ENCODE measurements at places on chromosomes 1 and 21. TPM values are rescaled to one million over a fixed set of nuclear protein-coding genes. Genes with fewer than 3 reads are reported as not detected.

DNA sequence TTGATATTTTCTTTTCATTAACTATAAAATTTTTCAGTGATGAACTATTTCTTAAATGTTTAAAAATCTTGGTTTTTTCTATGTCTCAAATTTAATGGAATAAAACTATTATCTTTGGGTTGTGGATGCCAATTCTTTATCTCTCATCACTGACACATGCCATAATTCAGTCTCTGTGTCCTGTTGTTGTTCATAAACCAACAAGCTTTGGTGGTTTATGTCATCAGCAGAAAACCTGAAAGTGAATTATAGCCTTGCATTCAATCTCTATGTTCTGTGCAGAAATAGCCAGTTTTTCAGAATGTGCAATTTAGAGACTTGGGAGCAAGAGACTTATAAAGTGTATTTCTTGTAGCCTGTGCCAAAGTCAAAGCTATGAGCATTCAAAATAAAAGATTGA, 462.6 kb upstream of the ADGRL4 start:
- no peaks in the 10 kb centered on the region for H3K36me3 ChIP-seq
- no peaks in the 10 kb centered on the region for H3K27me3 ChIP-seq
- no peak overlapping the region for H3K27ac ChIP-seq
- no peak overlapping the region for H3K4me3 ChIP-seq

DNA sequence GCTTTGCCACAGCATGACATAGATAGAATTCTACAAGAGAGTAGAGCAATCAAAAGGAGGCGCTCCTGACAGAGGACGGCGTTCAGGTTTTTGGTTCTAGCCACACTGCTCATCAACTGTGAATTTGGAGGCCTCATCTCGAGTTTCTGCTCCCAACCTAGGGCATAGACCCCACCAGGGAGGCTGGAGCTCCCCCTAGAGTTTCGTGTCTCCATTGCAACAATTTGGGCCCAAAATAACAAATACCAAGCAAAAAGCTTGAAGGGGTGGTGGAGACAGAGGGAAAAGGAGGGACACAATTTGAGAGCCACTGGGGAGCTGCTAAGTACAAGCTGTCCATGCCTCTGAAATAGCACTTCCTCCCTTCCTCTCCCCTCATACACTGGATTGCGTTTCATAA, 297.0 kb downstream of the GPATCH2 start:
- H3K27me3 ChIP-seq, result no peaks in the 10 kb centered on the region
- H3K4me1 ChIP-seq, result no peaks in the 10 kb centered on the region
- H3K27ac ChIP-seq, result no peak overlapping the region
- no peak overlapping the region for H3K4me3 ChIP-seq

DNA sequence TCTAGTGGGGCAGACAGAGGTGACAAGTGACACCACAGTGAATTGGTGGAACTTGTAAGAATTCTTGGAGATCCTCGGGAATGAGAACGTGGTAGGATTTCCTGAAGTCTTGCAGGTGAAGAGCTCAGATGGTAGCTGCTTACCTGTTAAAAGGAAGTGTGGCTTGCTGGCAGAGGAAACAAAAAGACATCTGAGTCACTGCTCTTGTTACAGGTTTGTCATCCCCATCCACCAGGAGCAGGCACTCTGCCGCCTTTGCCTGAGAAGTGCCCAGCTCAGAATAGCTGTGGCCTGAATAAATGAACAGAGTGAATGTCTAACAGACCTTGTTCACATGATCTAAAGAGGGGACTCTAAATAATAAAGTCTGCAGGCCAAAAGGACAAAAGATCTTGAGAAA, 12.3 kb upstream of the ZSCAN20 start:
- H3K36me3 ChIP-seq, result no peaks in the 10 kb centered on the region
- no peak overlapping the region for H3K4me3 ChIP-seq
- H3K27me3 ChIP-seq, result no peaks in the 10 kb centered on the region
- no peaks in the 10 kb centered on the region for H3K4me1 ChIP-seq
- H3K27ac ChIP-seq, result no peak overlapping the region

PANK4 gene
- 33.7 TPM for total RNA-seq

DNA sequence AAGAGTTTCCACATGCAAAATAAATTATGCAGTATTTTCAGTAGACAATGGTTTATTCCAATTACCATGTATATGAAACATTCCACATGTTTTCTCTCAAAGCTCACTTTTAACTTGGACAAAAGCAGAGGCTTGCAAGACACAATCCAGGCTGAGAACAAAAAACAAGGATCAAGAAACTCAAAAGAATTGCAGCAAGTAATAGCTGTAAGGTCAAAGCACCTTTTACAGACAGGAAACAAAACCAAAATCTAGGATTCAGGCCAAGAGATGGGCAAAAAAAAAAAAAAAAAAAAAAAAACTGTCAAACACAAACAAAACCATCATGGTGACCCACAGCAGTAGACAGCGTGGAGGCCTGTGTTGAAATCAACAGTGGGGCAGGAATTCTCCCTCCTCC, 9.3 kb downstream of the RGS1 start:
- no peaks in the 10 kb centered on the region for H3K36me3 ChIP-seq
- DNase-seq, result no peak
- H3K4me3 ChIP-seq, result no peak overlapping the region
- H3K4me1 ChIP-seq, result no peaks in the 10 kb centered on the region

- peaks cover 5% of the 10 kb centered on the region for H3K36me3 ChIP-seq
- no peak for DNase-seq
- H3K4me3 ChIP-seq, result no peak overlapping the region
- no peak overlapping the region for H3K27ac ChIP-seq
- no peaks in the 10 kb centered on the region for H3K27me3 ChIP-seq
- no peaks in the 10 kb centered on the region for H3K4me1 ChIP-seq
These were observed 69.7 kb downstream of the CC2D1B start for GRCh38 chr1:52296345-52296744.

DNA sequence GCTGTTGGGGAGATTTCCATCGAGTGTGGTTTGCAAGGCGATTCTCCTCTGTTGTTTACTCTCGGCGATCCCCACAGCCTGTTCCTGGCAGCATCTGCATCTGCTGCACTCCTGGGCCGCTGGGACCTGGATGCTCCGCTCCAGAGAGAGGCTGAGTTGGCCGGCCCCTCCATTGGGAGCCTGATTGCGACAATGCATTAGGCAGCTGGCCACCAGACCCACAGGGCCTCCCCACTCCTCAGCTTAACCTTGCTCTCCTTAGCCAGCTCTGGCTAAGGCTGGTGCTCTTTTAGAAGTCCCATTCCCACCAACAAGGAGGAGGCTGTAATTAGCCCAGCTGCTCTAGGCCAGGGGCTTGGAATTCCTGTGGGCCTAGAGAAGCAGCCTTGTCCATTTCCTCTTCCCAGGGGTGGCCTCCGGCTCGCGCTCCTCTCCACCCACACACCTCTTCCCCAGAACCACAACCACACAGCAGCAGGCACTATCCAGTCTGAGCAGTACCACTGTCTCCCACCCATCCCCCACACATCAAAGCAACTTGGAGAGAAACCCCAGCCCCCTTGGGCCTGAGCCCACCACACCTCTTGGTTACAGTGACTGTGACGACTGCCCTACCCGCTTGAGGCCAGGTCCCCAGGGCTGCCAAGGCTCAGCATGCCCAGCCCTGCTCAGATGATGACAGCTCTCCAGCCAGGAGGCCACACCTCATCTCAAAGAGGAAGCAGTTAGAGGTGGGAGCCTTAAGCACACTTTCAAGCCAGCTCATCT, 193.8 kb upstream of the EDN2 start:
- no peaks in the 10 kb centered on the region for H3K4me1 ChIP-seq
- no peak overlapping the region for H3K27ac ChIP-seq
- no peak overlapping the region for H3K4me3 ChIP-seq
- no peak for DNase-seq
- H3K36me3 ChIP-seq, result no peaks in the 10 kb centered on the region
- no peaks in the 10 kb centered on the region for H3K27me3 ChIP-seq

SPOCD1 gene
- 0.98 TPM for total RNA-seq

- no peaks in the 10 kb centered on the region for H3K36me3 ChIP-seq
- no peaks in the 10 kb centered on the region for H3K4me1 ChIP-seq
- DNase-seq, result no peak
These were observed 30.5 kb downstream of the TNFSF18 start for GRCh38 chr1:173020138-173020750.

DNA sequence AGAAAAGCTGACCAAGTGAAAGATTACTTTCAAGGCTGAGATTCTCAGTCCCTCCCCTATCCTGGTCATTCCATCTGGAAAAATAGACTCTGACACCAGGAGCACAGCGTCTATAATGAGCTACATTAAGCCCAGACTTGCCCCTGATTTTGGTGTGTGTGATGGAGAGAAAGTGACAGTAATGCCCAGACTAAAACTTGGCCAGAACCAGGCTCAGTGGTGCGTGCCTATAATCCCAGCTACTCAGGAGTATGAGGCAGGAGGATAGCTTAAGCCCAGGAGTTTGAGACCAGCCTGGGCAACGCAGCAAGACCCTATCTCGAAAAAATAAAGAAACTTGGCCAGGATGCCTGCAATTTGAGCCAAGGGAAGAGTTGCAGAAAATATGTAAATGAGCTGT, 15.9 kb downstream of the PLEKHA6 start:
- no peak overlapping the region for H3K27ac ChIP-seq
- no peaks in the 10 kb centered on the region for H3K36me3 ChIP-seq
- no peaks in the 10 kb centered on the region for H3K27me3 ChIP-seq
- H3K4me3 ChIP-seq, result no peak overlapping the region
- DNase-seq, result no peak

Measured in kidney (tissue), 22 donors.